ENCODE measurements at places on chromosomes 13 and 19.

- no peak for DNase-seq
Measured at GRCh38 chr19:10686661-10687517, 14.3 kb upstream of the QTRT1 start.

DNA sequence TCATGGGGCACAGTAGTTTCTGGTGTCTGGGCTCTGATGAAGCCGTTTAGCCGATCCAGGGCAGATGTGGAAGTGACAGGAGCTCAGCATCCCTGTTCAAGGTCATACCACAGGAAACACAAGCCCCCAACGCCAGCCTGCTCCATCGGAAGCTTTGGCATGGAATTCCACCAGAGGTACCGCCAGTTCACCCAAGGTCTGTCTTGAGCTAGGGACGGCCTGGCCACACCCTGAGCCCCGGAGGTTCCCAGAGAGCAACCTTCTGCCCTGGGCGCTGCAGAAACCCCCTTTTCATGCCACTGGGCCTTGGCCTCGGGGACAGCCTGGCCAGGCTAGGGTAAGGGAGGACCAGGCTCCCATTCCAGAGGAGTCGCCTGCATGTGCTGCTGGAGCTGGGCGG is 39.4 kb upstream of the TPM4 start:
- DNase-seq, result no peak

DNA sequence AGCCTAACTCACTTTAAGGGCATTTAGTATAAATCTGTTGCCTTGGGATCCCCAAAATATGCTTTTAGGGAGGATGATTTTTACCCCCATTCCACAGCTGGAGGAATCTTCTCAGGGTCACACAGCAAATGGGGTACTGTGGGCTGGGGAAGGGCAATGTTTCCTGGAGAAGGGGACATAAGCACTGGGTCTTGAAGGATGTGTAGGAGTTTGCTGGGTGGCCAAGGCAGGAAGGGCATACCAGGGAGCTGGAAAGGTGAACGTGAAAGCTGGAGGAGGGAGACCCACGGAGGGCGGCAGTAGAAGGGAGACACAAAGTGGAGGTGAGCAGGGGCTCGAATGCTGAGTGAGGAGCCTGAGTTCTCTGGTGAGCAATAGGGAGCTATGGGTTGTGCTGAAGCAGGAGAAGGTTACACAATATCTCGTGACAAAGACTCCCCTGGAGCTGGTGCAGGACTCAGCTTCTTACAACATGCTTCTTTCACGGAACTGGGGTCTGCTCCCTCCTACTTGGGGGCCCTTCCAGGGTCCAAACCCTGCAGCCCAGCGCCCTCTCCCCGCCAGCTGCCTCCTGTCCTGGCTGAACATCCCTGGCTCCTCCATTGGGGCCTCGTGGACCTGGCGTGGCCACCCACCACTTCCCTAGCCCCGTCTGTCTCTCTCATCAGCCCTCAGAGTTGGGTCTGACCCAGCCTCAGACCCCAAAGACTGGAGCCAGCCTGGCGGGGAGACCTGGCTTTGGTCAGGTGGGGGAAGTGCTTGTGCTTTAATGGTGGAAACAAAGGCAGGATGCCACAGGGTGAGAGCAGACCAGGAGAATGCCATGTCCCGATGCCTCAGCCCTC is 11.1 kb downstream of the CILP2 start:
- no peak for DNase-seq

DNA sequence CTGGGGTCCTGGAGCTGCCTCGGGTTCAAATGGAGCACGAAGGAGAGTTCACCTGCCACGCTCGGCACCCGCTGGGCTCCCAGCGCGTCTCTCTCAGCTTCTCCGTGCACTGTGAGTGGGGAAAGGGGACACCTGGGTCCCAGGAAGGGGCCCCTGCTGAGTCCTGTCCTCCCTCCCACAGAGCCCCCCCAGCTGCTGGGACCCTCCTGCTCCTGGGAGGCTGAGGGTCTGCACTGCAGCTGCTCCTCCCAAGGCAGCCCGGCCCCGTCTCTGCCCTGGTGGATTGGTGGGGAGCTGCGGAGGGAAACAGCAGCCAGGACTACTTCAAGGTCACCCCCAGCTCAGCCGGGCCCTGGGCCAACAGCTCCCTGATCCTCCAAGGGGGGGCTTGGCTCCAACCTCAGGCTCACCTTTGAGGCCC is 11.0 kb upstream of the SIGLEC11 start:
- DNase-seq, result no peak

DNA sequence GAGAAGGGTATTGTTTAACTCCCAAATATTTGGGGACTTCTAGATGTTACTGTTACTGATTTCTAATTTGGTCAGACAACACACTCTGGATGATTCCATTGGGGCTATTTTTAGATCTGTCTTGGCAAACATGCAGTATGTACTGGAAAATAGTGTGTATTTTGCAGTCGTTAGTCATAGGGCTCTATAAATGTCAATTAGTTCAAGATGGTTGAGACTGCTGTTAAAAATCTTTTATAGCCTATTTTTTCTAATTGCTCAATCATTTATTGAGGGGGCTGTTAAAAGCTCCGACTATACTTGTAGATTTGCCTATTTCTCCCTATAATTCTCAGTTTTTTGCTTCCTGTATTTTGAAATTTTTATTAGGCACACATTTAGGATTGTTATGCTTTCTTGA is 31.4 kb downstream of the PPP5C start:
- DNase-seq, result no peak

All from activated CD4-positive, alpha-beta T cell treated with anti-CD3 and anti-CD28 coated beads, Interleukin-2, amount 50 U/mL, for 24 hours (primary cell).